ENCODE measurements at places on chromosomes 2 and 18. TPM values are rescaled to one million over a fixed set of nuclear protein-coding genes. Genes with fewer than 3 reads are reported as not detected.

The TSPYL6 gene
- not detected for total RNA-seq

The VSNL1 gene
- not detected for total RNA-seq

The GCG gene
- 0.29 TPM for total RNA-seq

The ASPRV1 gene
- total RNA-seq = 0.53 TPM

The SERPINB3 gene
- total RNA-seq = not detected

The HOXD10 gene
- total RNA-seq = not detected

The ANKRD29 gene
- total RNA-seq = 1.4 TPM

The BMP10 gene
- total RNA-seq = not detected

The PROM2 gene
- not detected for total RNA-seq

The INHA gene
- not detected for total RNA-seq

The UBXN4 gene
- 66.0 TPM for total RNA-seq

The MOGAT1 gene
- total RNA-seq = not detected

The ALKAL2 gene
- total RNA-seq = not detected

The TUBA4B gene
- not detected for total RNA-seq

All from GM12878 (cell line).